ENCODE measurements at places on chromosomes 1 and 21.

GRCh38 chr1:234212764-234213657 lies 160.2 kb upstream of the COA6 start:
- peak; percentile 49 for DNase-seq

DNA sequence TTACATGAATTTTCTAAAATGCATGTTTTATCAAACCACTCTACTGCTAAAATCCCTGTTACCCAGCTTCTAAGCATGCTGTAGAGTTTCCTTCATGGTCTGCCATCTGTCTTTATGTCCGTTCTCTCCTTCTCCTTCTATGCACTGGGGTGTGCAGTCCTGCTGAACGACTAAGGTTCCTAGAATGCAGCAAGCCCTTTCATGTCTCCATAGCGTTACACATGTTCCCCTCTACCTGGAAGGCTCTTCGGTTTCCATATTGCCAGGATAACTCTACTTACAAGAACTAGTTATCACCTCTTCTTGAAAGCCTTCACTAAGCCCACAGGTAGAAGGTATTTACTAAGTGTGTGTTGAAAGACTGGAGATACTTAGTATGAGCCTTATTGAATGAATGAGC lies 22.2 kb downstream of the DNM3 start:
- no peak for DNase-seq

DNA sequence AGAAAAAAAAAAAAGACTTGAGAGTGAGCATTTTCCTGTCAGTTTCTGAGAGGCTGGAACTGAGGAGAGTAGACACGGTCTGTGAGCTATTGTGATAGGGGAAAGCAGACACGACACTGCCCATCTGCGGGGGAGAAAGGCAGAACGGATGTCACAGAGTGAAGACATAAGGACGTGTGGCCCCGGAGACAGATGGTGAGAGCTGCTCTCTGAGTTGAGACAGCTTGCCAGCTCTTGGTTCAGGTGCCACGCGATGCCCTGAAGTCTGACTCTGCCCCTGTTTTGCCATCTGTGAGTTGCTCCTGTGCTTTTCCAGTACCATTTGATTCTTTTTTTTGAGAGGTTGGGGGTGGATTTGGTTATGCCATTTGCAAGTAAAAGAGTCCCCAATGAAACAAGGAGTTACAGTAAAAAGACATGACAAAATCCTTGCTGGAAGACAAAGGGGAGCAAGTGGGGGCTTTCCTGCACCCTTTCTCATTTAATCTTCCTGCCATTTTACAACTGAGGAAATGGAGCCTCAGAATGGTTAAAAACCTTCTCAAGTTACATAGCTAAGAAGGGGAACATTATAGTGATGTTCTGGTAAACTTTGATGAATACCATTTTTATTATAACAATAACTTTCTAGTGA lies 128.9 kb upstream of the DNAH14 start:
- no peak for DNase-seq

GRCh38 chr1:169796274-169796810 lies 1.6 kb upstream of the METTL18 start:
- no peak for DNase-seq

GRCh38 chr1:154441241-154441888 lies 36.2 kb downstream of the IL6R start:
- no peak for DNase-seq

GRCh38 chr1:223834660-223835263 lies 11.0 kb downstream of the TP53BP2 start:
- no peak for DNase-seq

DNA sequence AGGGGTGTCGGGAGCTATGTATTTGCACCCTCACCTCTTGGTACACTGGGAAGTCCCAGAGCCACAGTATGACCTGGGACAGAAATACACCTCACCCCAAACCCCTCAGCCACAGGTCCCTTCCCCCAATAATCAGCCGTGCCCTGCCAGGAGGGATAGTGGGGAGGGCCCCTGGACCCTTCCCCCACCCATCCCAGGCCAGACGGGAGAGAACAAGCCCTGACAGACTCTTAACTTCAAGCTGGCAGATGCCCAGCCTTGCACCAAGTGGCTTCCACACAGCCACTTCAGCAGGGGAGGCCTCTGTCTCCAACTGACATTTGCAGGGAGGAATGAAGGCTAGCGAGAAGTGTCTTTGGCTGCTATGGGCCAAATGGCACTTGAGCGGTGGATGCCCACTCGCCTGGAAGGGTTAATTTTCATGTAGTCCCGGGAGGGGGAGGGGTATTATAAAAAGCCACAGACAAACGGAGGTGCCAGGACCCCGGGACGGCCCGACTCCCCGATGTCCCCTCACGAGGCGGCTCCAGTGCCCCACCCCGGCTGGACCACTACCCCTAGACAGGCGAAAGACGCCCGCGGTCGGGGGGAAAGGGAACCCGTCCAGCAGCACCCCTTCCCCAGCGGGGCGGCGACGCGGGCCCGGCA lies 495 bp downstream of the SYNC start:
- peak; percentile 7 for DNase-seq

DNA sequence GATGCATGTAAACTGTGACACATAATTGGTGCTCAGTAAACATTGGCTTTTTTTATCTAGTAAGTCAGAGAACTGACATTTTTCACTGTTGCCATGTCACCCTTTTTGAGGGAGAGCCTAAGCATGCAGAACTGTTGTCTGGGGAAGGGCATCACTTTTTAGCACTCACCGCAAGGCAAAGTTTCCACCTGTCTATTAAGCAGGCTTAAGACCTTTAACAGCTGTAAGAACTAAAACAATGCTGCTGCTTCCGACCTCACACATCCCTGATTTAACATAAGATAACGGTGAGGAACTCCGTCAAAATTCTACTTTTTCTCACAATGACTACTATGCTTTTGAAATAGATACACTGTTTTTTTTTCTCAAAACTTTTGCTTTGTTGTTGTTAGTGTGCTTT lies 554.8 kb downstream of the NUF2 start:
- DNase-seq, result no peak

GRCh38 chr1:163657719-163658118 lies 336.0 kb downstream of the NUF2 start:
- DNase-seq, result no peak

DNA sequence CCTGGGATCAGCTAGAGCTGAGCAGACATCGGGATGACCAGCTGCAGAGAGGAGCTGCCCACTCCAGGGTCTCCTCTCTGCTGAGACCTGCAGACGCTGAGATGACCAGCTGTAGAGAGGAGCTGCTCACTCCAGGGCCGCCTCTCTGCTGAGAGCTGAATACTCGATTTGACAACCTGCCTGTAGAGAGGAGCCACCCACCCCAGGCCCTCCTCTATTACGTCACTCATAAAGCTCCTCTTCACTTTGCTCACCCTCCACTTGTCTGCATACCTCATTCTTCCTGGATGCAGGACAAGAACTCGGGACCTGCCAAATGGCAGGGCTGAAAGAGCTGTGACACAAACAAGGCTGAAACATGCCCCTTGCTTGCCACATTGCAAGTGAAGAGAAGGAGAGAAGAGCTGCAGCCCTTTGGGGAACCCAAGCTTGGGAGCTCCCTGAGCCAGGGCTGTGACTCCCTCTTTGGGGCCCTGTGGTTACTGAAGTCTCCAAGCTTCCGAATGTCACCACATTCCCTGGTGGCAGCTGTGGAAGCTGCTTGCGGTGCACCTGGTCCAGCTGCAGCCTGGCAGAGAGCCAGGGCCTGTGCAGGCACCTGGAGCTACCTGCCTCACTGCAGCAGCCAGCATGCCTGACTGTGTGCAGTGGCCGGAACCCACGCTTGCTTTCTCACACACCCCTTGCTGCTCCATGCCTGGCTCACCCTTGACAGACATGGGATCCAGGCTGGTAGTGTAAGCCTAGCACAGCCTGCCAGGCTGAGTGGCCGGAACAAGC lies 59.6 kb downstream of the CC2D1B start:
- DNase-seq, result no peak

- DNase-seq, result no peak
Measured at GRCh38 chr1:180062452-180062971, 92.2 kb upstream of the QSOX1 start.

- no peak for DNase-seq
Measured at GRCh38 chr1:248759644-248760043, 4.1 kb upstream of the LYPD8 start.

DNA sequence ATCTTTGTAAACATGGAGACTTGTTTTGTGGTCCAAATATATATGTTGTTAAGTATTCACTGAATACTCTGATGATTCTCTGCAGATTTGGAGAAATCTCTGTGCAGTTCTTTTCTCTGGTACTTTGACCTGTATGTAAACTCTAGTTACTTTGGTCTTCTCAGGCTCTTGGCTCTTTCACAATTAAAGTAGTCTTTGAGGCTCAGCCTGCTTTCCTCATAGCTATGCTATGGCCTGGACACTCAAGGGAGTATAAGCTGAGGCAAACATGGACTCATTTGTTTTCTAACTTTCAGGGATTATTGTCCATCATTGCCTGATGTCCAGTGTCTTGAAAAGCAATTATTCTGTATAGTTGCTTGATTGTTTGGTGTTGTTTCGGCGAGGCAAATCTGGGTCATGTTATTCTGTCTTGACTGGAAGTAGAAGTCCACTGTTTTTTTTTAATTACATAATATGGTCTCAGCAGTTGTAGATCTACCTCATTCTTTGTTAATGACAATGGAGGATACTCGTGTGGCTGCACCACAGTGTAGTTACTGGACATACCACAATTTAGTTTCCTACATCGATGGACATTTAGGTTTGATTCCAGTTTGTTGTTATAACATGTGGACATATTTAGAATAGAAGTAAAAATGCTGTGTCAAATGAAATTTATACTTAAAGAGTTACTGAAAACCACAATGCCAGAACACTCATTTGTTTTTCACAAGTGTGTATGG lies 9.2 kb downstream of the PTBP2 start:
- no peak for DNase-seq

GRCh38 chr1:8284127-8284526 lies 33.8 kb upstream of the SLC45A1 start:
- no peak for DNase-seq

- DNase-seq, result no peak
Measured at GRCh38 chr1:2472109-2472508, 4.0 kb upstream of the PLCH2 start.

GRCh38 chr1:160366731-160367515 lies at the start of gene NHLH1:
NHLH1 (plus strand) TSS chr1:160367071; CDS start chr1:160370732, 3,661 bp downstream.
- no peak for DNase-seq

DNA sequence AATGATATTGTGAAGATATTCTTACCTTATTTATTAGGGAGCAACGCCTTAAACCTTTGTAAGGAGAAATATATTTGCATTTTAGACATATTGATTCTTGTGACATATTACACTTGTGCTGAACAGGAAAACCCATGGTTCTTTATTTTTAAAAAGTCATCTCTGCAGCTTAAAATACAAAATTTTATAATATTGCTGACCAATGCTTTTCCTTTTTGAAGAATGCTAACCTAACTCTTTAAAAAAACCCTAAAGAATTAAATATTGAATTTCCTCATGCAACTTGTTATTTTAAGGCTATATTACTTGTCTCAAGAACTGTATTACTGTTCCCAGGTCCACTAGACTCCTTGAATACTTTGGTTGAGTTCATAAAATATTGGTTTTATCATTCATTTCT lies 99.0 kb downstream of the NEK7 start:
- DNase-seq, result no peak

GRCh38 chr1:29499104-29499650 lies 262.9 kb downstream of the PTPRU start:
- no peak for DNase-seq

GRCh38 chr1:25796811-25797458 lies 3.1 kb upstream of the SELENON start:
- peak; percentile 82 for DNase-seq

DNA sequence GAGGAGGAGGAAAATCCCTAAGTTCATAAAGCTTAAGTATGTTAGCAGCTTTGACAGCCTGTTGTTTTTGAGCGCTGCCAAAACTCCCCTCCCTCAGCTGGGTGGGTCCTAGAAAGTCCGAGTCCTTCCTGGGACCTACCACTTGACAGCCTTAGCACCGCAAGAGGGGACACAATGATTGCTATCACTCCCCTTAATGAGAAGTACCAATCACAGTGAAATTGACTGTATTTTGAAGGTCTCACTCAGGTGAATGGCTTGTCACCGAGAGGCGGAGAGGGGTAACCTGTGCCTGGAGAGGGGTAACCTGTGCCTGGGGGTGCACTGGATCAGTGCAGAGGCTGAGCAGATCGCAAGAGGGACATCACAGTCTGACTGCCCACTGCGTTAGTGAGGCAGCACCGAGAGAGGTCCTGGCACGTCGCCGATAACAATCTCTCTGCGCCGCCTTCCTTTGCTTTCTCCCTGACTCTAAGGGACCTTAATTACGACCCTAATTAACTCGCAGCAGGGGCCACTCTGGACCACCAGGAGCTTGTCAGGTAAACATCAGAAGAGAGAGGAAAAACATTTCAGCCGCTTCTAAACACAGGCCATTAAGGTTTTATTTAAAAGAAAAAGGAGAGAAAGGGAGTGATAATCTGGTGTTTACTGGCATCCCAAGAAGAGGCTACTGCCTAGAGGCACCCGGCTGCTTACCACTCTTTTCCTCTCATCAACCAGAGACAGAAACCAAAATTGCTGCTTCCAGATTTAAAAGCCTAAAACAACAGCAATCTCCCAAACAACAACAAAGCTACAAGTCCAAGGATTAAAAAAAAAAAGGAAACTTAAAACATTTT lies 25.7 kb upstream of the KCNK1 start:
- DNase-seq, result peak; percentile 42

GRCh38 chr1:119884711-119885110 lies 11.6 kb downstream of the ADAM30 start:
- DNase-seq, result no peak

DNA sequence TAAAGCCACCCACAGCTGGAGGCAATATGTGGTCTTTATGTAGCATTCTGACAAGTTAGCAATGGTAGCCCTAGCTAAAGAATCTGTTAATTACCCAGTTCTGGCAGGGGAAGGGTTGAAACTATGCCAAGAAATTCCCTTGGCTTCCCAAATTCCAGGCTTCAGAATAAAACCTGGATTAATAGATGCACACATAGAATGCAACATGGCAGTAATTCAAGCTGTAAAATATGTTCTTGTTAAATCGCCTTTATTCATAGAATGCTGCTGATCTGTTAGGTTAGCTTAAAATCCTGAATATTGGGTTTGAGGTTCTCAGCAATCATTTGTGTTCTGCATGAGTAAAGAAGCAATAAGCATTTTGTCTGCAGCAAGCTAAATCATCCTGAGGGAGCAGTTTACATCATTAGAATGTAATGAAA lies 80.1 kb downstream of the ZNF326 start:
- no peak for DNase-seq

DNA sequence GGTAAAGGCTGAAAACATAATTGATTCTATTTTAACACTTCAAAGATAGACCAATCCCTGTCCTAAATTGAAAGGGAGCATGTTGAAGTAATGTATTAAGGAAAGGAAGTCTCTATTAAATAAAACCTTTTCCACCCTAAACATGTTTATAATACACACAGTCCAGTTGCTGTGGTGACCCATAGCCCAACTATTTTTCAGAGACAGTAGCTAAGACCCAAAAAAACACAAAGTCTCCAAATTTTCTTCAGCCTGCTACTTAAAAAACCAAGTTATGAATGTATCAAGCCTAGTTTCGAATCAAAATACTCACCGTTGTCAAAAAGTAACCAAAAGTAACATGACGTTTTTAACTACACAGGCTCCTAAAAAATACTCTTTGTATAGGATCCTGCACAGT lies 1.6 kb downstream of the ELK4 start:
- DNase-seq, result no peak

Data from NCI-H1092 (cell line).